ENCODE measurements at places on chromosomes 5 and 9.
A peak's percentile ranks its signal among the peaks of the same experiment; 100 is the strongest.

DNA sequence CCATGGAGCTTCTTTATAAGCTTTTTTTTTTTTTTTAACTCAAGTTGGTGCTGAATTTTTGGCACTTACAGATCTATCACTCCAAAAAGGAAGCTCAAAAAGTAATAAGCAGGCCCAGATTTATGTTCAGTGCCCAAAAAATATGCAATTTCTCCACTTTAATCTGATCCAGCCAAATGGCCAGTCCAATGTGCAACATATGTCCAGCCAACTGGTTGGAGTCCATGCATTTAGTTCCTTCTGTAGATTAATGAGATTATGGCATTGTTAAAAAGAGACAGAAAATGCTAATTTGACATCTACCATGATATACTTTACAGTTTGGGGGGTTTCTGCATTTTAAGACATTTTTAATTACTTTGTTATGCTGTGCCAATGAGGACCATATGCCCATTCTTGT, 129.5 kb downstream of the SLC1A3 start:
- peaks cover 2% of the 10 kb centered on the region for H3K4me1 ChIP-seq
- H3K27ac ChIP-seq = no peak overlapping the region
- H3K4me3 ChIP-seq = no peak overlapping the region

DNA sequence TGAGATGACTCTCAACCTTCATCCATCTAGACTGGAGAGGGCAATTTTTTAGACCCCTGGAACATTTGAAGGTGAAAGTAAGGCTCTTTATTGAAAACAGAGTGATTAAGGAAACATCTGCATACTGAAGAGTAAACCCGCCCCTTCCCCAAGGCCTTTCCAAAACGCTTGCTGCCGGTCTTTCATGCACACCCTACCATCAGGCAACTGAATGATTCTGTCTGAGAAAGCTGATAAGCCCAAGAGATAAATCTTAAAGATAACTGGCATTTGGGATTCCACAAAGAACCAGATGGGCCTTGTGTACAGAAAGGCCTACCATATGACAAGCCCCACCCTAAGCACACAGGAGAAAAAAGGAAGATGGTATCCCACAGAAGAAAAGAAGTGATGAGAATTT, 54.4 kb upstream of the PIK3R1 start:
- no peak overlapping the region for H3K4me3 ChIP-seq
- DNase-seq = no peak
- H3K27me3 ChIP-seq = peaks cover 5% of the 10 kb centered on the region
- no peak overlapping the region for H3K27ac ChIP-seq

- no peak overlapping the region for H3K4me3 ChIP-seq
- no peak overlapping the region for H3K27ac ChIP-seq
- H3K4me1 ChIP-seq = peaks cover 18% of the 10 kb centered on the region
Observed at GRCh38 chr5:7881816-7882215, 12.9 kb downstream of the MTRR start.

DNA sequence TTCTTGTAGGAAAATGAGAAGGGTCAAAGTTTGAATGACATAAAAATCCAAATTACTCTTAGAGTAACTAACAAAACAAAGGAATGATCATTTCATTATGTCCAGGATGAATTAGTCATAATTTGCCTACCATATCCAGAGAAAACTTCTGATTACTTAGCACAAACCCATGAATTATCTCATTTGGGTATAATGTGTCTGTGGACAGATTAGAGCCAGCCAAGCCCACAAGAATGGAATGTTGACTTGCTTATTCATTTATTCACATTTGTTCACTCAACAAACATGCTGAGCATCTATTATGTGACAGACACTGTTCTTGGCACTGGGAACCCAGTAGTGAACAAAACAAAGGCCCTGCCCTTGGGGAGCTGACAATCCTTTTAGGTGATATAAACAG, 87.4 kb downstream of the APBA1 start:
- no peak for DNase-seq
- no peaks in the 10 kb centered on the region for H3K36me3 ChIP-seq

- H3K4me3 ChIP-seq = no peak overlapping the region
- H3K36me3 ChIP-seq = no peaks in the 10 kb centered on the region
- no peak overlapping the region for H3K27ac ChIP-seq
- H3K4me1 ChIP-seq = no peaks in the 10 kb centered on the region
Observed at GRCh38 chr9:109250311-109250741, 70.5 kb downstream of the EPB41L4B start.

DNA sequence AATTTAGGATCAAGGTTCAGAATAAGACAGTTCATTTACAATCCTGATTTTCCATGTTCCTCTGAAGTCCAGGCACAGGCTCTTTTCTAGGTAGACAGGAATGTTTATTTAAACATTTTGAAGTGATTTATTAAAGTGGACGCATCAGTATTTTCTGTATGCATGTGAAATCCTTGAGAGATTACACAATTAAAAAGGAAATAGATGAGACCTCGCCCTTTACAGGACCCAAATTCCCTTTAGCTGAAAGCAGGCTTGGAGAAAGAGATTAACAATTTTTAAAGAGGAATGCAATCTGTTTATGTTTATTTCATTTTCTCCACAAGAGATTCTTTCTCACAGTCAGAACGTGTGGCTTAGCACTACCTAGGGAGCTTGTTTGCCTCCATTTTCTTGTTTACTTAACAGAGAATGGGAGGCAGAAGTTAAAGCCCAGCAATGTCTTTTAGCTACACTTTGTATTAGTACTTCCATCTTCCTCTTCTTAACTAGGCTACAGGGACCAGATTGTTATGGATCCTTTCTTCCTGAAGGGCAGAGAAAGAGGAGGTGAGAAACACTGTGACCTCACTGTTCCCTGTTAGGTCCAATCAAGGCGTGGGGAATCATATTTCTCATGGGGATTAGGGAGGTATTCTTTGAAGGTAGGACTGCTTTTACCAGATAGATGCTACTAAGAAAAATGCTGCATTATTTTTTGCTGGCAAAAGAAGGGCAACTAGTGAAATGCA, 416.0 kb downstream of the SH3GL2 start:
- H3K4me1 ChIP-seq = no peaks in the 10 kb centered on the region
- H3K27me3 ChIP-seq = no peaks in the 10 kb centered on the region
- no peak overlapping the region for H3K27ac ChIP-seq
- DNase-seq = no peak

DNA sequence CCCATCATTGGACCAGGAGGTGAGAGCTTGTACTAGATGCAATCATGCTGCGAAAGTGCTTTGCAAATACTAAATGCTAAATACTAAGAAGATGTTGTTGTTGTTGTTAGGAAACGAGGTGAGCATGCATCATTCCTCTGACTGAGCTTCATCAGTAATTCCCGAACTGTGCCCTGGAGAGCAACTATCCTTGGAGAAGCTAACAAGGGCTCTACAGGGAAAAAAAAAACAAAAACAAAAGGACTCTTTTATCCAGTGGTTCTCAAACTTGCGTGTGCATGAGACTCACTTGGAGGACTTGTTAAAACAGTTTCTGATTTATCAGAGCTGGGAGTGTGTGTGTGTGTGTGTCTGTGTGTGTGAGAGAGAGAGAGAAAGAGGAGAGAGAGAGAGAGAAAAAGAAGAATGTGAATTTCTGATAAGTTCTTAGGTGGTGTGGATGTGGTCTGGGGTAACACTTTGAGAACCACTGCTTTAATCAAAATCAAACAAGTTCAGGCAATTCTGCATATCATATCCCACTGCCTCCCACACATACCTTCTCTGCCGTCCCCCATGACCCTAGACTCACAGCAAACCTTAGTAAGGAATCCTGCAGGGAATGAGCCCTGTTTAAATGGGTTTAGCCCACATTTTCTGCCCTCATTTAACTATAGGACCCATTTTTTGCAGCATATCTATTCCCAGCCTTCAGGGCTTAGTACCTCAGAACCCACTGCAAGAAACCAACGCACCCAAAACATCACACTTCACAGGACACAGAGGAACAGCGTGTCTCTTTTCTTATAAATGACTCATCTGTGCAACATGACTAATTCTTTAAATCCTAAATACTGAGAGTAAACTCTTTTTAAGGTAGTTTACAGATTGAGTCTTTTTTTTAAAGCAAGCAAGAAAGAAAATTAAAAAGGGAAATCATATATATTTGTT, 48.9 kb downstream of the PDE6A start:
- H3K27ac ChIP-seq = no peak overlapping the region
- H3K27me3 ChIP-seq = peaks cover 5% of the 10 kb centered on the region
- no peak for DNase-seq
- H3K36me3 ChIP-seq = no peaks in the 10 kb centered on the region
- H3K4me1 ChIP-seq = peaks cover 4% of the 10 kb centered on the region

- no peaks in the 10 kb centered on the region for H3K4me1 ChIP-seq
- no peak for DNase-seq
- no peaks in the 10 kb centered on the region for H3K36me3 ChIP-seq
Observed at GRCh38 chr5:38396766-38397165, 138.4 kb downstream of the EGFLAM start.

DNA sequence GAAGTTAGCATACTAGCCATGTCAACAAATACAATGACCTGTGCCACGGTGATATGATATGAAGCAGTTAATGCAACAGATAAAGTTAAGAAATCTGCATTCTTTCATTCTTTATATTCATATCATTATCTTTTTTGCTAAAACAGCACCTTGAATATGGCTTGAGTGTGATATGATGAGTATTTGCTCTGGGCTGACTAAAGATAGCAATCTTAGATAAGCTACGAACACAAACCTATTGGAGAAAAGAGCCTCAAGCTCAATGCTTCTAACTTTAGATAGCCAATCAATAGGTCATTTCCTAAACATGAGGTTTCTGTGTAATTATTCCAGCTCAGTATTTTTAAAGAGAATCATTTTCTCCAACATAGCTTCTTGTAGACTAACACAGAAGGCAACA, 61.7 kb downstream of the NR2F1 start:
- no peak for DNase-seq
- no peaks in the 10 kb centered on the region for H3K27me3 ChIP-seq
- H3K4me3 ChIP-seq = no peak overlapping the region
- no peaks in the 10 kb centered on the region for H3K36me3 ChIP-seq

GRCh38 chr5:124659798-124660197, 86.6 kb downstream of the ZNF608 start:
- no peaks in the 10 kb centered on the region for H3K36me3 ChIP-seq
- H3K4me1 ChIP-seq = no peaks in the 10 kb centered on the region
- no peak for DNase-seq

- no peak overlapping the region for H3K4me3 ChIP-seq
- no peaks in the 10 kb centered on the region for H3K4me1 ChIP-seq
- no peaks in the 10 kb centered on the region for H3K27me3 ChIP-seq
- no peak for DNase-seq
- H3K27ac ChIP-seq = no peak overlapping the region
Observed at GRCh38 chr5:18111906-18112465, 477.7 kb downstream of the TAF11L14 start.

GRCh38 chr5:151054709-151055108, 26.1 kb downstream of the TNIP1 start:
- H3K27me3 ChIP-seq = no peaks in the 10 kb centered on the region
- H3K4me1 ChIP-seq = peaks cover 16% of the 10 kb centered on the region
- no peak overlapping the region for H3K4me3 ChIP-seq

- H3K27ac ChIP-seq = peak overlapping the region; percentile 24
- H3K4me1 ChIP-seq = peaks cover 13% of the 10 kb centered on the region
- H3K4me3 ChIP-seq = peak overlapping the region; percentile 61
Observed at GRCh38 chr5:77644371-77645157, 6.1 kb upstream of the OTP start.

GRCh38 chr9:129886226-129887174, 51.2 kb downstream of the USP20 start:
- peak overlapping the region; percentile 90 for H3K4me3 ChIP-seq
- H3K27me3 ChIP-seq = no peaks in the 10 kb centered on the region

GRCh38 chr5:169763376-169764017, 126.4 kb downstream of the DOCK2 start:
- H3K4me1 ChIP-seq = peaks cover 7% of the 10 kb centered on the region
- H3K4me3 ChIP-seq = no peak overlapping the region
- H3K27me3 ChIP-seq = no peaks in the 10 kb centered on the region

- no peak overlapping the region for H3K4me3 ChIP-seq
- DNase-seq = no peak
- H3K27me3 ChIP-seq = no peaks in the 10 kb centered on the region
- no peaks in the 10 kb centered on the region for H3K36me3 ChIP-seq
Observed at GRCh38 chr9:133468777-133469421, 9.1 kb downstream of the CACFD1 start.

DNA sequence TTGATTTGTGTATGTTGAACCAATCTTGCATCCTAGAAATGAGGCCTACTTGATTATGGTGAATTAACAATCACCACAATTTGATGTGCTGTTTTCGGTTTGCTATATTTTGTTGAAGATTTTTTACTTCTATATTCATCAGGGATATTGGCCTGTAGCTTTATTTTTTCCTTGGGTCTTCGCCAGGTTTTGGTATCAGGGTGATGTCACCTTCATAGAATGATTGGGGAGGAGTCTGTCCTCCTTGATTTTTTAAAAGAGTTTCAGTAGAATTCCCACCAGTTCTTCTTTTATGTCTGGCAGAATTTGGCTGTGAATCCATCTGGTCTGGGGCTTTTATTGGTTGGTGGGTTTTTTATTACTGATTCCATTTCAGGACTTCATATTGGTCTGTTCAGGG, 115.2 kb downstream of the CPLANE1 start:
- H3K4me1 ChIP-seq = peaks cover 3% of the 10 kb centered on the region
- H3K27ac ChIP-seq = no peak overlapping the region
- H3K27me3 ChIP-seq = no peaks in the 10 kb centered on the region
- no peak overlapping the region for H3K4me3 ChIP-seq
- peaks cover 48% of the 10 kb centered on the region for H3K36me3 ChIP-seq
- no peak for DNase-seq

GRCh38 chr5:56405116-56405908, 172.2 kb upstream of the ANKRD55 start:
- DNase-seq = no peak
- no peaks in the 10 kb centered on the region for H3K4me1 ChIP-seq
- H3K4me3 ChIP-seq = no peak overlapping the region
- peaks cover 2% of the 10 kb centered on the region for H3K27me3 ChIP-seq

DNA sequence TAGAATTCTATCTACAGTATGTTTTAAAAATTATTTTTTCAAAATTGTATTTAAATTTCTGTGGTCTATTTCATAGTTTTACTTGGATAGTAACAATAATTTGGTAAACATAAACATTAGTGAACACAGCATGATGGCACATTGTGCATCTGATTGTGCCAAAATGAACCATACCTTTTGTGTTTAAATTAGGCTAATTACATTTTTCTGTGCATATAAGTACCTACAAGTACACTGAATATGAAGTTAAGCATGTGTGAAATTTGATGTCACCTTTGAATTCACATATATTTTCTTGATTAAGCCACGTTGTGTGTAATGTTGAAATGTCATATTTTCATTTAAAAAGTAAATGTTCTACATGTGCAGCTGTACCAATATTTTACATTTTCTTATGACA, 13.4 kb downstream of the PBX3 start:
- no peak overlapping the region for H3K27ac ChIP-seq
- no peak for DNase-seq
- H3K27me3 ChIP-seq = no peaks in the 10 kb centered on the region

DNA sequence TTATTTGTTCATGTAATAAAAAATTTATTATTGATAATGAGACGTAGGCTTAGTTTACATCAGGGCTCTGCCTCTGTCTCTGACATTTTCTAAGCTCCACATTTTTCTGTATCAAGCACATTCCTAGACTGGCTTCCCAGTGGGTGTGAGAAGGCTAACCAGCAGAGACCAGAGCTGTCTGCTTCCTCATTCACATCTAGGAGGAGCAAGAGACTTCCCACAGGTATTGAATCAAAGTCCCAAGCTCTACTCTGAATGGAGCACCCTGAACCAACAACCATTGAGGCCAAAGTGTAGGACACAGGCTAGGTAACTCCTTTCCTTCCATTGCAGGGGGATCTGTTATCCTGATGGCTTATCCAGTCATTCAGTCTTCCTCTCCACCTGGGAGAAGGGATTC, 72.4 kb downstream of the PARP8 start:
- no peak overlapping the region for H3K27ac ChIP-seq
- peaks cover 16% of the 10 kb centered on the region for H3K4me1 ChIP-seq
- no peak for DNase-seq
- H3K27me3 ChIP-seq = no peaks in the 10 kb centered on the region

Measured in T-helper 2 cell treated with Interferon-gamma antibody and Interleukin-4, amounts not matched to agents 5 μg/mL and 100 μg/mL, for 36 hours (primary cell).